ENCODE measurements at places on chromosomes 1 and 21.

DNA sequence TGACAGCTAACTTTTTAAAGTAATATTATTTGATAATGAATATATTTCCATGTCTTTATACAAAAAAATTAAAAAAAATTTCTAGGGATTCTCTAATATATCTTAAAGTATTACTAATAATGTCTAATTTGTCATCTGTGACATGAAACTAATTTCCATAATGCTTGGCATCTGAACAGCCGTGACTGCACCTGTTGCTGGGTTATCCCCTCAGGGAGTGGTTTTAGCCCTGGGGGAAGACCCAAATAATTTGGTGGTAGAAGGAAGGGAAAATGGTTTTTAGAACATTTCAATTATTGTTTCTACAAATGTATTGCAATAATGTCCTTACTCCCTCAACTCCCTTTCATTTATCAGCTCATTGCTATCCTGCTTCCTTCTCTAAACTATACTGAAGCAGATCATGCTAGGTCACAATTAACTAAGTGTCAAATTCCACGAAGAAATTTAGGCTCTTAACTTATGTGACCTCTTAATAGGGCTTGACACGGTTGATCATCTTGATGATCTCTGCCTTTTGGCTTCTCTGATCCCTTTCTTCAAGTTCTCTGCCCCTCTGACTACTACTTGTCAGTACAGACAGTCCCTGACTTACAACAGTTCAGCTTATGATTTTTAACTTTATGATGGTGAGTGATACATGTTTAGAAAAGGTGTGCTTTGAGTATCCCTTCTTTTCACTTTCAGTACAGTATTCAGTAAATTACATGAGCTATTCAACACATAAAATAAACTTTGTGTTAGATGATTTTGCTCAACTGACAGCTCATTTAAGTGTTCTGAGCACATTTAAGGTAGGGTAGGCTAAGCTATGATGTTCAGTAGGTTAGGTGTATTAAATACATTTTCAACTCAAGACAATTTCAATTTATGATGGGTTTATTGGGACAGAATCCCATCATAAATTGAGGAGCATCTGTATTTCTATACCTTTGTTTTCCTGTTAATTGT lies 26.4 kb upstream of the DPH5 start:
- DNase-seq = no peak

- DNase-seq = no peak
Observed at GRCh38 chr1:162856260-162856659, 4.7 kb downstream of the CCDC190 start.

DNA sequence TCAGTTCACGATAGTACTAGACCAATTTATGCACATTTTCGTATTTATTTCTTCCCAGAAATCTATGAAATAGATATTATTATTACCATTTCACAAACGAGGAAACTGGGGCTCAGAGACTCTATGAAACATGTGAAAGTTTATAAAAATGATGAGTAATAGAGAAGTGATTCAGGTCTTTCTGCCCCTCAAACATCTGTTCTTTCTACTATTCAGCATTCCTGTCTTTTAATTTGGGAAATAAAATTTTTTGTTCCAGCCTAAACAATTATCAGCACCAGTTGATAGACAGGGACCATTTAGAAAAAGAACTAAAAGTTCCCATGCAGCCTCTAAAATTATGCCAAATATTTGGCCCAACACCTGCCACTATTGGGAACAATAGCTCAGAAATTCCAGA lies 585.1 kb downstream of the PTPRC start:
- DNase-seq = no peak

GRCh38 chr21:39105341-39105765 lies 77.9 kb downstream of the PSMG1 start:
- no peak for DNase-seq

GRCh38 chr1:36691374-36691773 lies 208.7 kb upstream of the CSF3R start:
- DNase-seq = no peak

- no peak for DNase-seq
Observed at GRCh38 chr1:234217316-234217840, 155.9 kb upstream of the COA6 start.

GRCh38 chr1:42128964-42129363 lies 24.2 kb upstream of the GUCA2B start:
- DNase-seq = no peak

DNA sequence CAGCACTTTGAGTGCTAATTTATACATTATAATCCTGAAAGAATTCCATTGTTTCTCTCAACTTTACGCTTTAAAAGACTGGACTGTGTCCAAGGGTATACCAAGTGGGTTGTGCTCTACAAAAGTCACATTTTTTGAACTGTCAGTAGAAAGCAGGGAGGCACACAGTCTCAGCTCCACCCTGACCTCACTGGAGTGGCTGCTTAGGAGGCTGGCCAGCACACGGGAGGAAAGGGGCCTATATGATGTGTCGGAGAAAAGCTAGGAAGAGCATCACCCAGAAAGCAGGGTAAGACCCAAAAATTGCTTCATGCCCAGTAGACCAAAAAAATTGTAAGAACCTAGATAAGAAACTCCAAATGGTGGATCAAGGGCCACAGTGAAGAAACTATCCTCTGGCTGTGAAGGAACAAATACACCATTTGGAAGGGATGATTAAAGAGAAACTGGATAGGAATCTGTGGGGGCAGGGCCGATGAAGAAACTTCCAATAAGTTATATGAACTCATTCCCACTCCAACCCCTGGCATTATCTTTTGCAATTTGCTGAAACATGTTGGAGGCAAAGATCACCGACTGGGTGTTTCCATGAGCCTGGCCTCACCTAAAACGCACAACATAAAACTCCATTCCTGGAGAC lies 1.9 kb downstream of the S100A10 start:
- DNase-seq = no peak

GRCh38 chr1:55010887-55011217 lies 12.1 kb downstream of the BSND start:
- no peak for DNase-seq

- DNase-seq = no peak
Observed at GRCh38 chr21:35503671-35504070, 454.6 kb upstream of the RUNX1 start.

DNA sequence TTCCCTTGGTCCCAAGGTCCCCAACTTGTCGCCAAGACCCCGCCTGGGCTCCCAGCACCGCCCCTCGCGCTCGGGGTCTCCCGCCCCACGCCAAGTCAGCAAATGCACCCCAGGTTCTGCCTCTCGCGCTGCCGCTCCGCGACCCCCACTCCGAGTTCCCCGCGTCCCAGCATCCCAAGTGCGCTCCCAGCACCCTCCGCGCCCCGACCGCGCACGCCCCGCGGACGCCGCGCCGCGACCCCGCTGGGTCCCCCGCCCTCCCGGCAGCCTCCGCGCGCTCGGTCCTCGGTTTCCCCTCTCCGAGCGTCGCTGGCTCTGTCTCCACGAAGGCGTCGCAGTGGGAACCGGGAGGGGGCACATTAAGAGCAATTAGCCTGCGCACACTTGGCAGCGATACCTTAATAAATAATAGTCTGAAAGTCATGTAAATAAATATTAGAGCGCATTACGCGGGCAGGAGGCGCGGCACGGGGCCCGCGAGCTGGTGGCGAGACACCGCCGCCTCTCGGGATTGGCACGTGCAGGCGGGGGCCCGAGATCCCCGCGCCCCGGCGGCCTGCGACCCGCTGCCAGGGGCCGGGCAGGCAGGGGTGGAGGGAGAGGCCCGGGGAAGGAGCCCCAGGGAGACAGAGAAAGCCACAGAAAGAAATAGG lies 75.9 kb downstream of the VWA5B1 start:
- no peak for DNase-seq

- no peak for DNase-seq
Observed at GRCh38 chr1:119288751-119289150, 79.8 kb upstream of the HAO2 start.

GRCh38 chr1:212062832-212063438 lies 27.4 kb downstream of the DTL start:
- peak; percentile 47 for DNase-seq

- no peak for DNase-seq
Observed at GRCh38 chr21:34559089-34559631, 47.1 kb upstream of the KCNE1 start.

DNA sequence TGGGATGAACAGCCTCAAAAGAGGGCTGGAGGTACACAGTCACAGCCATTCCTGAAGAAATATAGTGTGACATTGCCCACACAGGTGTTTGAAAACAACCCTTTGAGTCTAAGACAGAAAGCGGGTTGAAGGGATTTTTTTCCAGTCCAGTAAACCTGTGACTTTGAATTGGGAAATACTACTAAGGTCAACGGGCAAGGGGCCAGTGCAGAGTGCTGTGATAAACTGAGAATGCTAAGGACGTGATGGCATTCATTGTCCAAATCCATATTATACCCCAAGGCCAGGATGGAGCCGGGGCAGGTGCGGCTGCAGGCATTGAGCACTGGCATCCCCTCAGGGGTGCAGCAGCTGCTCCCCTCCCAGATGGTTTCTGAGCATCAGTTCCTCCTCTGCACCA lies 36.6 kb downstream of the KIAA0040 start:
- no peak for DNase-seq

- DNase-seq = no peak
Observed at GRCh38 chr1:184568148-184568547, 181.3 kb downstream of the C1orf21 start.

DNA sequence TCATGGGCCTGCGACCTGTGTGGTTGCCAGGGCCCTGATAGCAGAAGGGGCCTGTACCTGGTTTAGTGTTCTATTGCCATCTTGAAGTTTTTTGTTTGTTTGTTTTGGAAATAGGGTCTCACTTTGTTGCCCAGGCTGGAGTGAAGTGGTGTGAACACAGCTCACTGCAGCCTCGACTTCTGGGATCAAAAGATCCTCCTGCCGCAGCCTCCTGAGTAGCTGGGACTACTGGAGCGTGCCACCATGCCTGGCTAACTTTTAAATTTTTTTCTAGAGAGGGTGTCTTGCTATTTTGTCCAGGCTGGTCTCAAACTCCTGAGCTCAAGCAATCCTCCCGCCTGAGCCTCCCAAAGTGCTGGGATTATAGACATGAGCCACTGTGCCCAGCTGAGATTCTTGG lies 72.9 kb downstream of the UBE2T start:
- no peak for DNase-seq

DNA sequence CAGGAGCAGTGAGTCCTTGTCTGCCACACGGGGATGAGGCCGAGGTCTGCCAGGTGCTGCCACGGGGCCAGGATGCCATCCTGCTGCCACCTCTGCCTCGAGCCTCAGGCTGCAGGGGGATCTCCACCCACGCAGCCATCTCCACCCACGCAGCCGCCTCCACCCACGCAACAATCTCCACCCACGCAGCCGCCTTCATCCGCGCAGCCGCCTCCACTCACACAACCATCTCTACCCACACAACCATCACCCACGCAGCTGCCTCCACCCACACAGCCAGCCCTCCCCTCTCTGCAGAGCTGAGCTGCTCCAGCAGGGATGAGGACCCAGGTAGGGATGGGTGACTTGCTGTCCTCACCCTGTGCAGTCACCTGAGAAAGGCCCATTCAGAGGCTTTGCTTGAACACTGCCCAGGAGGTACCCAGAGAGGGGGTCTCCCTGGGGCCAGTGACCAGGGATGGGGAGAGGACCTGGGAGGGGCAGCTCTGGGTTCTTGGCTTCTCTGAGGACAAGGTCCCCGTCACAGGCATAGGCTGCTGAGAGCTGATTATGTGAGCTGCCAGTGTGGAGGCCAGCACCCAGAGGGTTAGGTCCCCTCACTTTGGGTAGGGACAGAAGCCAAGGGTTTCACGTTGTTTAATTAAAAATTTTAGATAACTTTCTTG lies 46.6 kb upstream of the TTC34 start:
- no peak for DNase-seq

DNA sequence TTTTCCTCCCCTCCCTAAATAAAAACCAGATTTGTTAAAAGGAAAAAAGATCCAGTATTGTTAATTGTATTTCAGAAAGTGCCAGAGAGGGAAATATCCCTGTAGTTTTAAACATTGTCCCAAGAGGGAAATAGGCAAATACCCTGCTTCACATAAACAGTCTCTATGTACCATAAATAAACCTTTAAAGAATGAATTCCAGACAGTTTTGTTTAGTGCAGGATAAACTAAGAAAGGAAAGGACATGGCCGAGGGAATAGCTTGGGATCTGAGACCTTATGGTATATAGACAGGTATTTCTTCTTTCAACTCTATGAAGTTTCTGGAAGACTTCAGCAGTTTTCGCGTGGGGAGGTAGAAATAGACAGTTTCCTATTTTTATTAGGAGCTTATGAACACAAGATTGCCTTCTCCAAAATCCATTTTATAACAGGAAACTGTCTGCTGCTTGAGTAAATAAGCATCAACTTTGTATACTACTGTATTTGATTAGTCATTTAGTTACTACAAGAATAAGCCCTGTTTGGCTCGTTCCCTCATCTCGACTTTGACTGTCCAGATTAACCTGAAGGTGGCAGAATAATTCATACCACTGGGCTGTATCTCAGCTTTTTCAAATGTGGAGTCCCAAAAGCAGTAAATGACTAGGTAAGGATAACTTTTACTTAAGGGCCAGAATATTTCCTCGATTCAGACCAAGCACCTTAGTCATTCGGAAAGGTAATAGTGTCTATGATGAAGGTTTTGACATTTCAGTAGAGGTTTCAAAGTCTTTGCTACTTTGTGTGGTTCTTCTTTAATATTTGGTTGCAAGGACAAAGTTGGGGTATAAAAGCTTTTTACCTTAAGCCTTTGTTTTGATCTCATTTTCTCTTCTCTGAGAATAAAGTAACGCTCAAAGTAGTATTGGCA lies 177.5 kb downstream of the VPS13D start:
- no peak for DNase-seq

- peak; percentile 54 for DNase-seq
Observed at GRCh38 chr21:45098867-45099266, 24.5 kb downstream of the ADARB1 start.

DNA sequence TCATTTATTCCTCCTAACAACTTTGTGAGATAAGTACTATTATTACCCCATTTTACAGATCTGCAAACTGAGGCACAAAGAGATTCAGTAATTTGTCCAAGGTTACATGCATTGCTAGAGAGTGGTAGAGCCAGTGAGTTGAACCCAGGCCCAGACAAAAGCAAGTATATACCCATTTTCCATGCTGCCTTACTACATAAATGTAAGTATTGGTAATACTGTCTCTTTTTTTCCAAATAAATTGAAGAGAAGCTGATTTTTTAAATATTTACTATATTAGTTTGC lies 33.8 kb upstream of the IRF2BP2 start:
- no peak for DNase-seq

DNA sequence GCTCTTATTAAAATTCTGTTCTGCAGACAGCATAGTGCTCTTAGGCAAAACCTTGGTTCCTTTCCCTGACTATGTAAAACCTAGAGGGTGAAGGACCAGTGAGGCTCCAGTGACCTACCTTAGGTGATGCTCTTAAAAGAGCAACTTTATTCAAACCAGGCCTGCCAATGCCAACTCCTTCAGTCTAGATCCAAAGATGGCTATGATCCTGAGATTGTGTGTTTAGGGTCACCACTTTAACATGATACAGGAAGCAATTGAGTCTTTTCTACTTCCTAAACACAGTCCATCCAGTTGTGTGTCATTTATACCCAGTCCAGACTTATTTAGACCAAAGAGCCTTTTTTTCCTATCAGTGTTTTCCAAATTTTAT lies 10.8 kb downstream of the MCL1 start:
- DNase-seq = peak; percentile 6

All from HEK293T (cell line).